HFFc6 (cell line): ENCODE measurements at places on chromosomes 2 and 18.

DNA sequence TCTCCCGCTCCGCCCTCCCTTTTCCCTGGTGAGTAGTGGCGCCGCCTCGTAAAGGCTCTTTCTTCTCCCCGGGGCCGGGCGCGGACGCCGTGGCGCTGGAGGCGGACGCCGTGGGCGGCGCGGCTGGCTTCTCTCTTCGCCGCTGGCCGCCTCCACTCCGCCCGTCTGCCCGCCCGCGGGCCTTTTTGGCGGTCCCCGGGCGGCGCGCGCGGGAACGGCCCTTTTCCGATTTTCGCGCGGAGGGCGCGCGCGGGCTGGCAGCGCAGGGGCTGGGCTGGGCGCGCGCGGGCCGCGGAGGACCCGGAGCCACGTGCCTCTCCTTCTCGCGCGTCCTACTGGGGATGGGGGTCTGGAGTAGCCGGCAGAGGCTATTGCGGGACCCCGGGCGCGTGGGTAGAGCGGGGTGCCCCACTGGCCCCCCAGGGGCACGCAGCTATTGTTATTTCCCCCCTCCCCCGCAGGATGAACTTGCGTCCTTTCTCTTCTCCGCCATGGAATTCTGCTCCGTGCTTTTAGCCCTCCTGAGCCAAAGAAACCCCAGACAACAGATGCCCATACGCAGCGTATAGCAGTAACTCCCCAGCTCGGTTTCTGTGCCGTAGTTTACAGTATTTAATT, 472 bp downstream of the SLC20A1 start:
- DNase-seq = no peak

DNA sequence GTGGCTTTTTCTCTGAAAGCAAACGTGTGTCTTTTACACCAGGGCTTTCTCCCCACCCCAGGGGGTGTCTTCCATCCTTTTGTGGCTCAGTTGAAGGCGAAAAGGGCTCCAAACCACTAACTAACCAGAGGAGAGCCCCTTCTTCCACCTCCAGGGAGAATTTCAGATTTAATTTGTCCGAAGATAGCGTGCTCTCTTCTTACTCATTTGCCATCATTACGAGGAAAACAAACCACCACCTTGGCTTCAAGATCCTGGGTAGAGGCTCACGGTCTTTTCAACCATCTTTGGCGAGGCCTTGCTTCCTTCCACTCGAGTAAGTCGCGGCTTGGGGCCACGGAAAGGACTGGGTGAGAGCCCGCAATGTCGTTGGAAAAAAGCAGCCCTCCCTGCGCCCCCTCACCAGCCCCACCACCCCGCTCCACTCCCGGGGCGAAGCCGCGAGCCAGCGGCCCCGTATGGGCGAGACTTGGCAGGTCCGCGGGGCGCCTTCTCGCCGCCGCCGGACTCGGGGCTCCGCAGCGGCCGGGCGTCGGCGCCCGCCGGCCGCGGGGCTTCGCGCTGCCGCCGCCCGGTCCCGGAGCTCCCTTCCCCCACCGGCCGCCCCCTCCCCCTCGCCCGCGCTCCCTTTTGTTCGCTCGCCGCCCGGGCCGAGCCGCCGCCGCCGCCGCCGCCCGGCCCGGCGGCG, 1.7 kb upstream of the ZNF532 start:
- DNase-seq = no peak

DNA sequence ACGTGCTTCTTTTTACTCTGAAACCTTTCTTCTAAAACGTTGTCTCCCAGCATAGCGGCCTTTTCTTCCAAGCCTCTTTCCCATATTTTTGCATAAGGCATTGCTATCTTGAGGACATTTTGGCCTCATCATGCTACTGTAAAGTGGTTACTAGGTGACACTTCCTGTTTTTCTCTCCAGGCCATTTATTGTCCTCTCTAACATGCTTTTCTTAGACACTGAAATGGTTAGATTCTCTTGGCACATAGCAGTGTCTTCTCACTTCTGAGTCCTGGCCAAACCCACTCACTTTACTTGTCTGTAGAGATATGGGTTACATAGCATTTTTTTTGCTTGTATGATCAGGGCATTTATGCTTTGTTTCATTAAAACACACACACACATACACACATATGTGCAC, 50.1 kb upstream of the KCNH7 start:
- DNase-seq = no peak

DNA sequence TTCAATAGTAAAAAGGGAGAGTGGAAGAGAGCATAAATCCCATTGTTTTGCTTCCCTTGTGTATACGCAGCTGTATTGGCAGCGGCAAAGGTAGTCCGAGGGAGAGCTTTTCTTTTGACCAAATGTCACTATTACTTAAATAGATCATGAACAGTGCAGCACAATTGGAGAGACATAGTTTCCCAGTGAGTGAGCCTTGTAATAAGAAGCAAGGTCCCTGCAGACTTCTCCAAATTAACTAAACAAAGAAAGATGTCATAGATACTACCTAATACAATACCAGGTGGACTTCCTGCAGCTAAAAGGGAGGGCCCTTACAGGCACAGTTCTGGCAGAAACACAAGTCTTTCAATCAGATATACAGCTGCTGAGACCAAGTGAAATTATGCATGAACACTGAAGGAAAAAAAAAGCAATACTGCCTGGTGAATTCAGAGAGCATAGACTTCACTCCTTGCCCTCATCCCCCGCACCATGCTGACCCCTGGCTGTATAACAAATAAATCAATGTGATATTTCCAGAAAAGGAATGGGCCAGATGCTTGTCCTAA, 404.7 kb upstream of the CDH2 start:
- no peak for DNase-seq

GRCh38 chr2:98569197-98569793, 39.0 kb downstream of the COA5 start:
- no peak for DNase-seq

GRCh38 chr2:240703417-240704341, 12.0 kb downstream of the AQP12A start:
- DNase-seq = no peak
